ENCODE measurements at places on chromosomes 7 and 10.
A peak's percentile ranks its signal among the peaks of the same experiment; 100 is the strongest.

DNA sequence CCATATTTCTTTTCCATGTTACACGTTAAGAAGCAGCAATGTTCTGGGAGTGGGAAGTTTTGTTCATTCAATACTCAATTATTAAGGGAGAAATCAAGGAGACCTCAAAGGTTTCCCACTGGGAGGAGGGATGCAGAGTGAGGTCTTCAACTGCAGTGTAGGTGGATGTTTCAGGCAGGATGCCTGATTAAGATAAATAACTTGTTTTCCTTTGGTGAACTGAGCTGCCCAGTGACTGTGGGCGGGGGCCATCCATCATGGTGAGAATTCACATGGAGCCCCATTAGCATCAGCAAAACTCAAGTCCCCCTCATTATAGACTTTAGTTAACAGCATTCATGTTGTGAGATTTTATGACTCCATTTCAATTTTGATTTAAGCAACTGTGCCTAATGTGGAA is 121.1 kb downstream of the PLPP4 start:
- no peak for DNase-seq

- no peak for DNase-seq
Measured at GRCh38 chr7:111011520-111011919, 79.4 kb upstream of the LRRN3 start.

GRCh38 chr7:70791341-70791740 is 340.6 kb upstream of the GALNT17 start:
- no peak for DNase-seq

GRCh38 chr10:100554902-100555301 is 19.2 kb downstream of the HIF1AN start:
- no peak for DNase-seq

GRCh38 chr10:24873281-24873683 is 79.1 kb downstream of the PRTFDC1 start:
- no peak for DNase-seq

DNA sequence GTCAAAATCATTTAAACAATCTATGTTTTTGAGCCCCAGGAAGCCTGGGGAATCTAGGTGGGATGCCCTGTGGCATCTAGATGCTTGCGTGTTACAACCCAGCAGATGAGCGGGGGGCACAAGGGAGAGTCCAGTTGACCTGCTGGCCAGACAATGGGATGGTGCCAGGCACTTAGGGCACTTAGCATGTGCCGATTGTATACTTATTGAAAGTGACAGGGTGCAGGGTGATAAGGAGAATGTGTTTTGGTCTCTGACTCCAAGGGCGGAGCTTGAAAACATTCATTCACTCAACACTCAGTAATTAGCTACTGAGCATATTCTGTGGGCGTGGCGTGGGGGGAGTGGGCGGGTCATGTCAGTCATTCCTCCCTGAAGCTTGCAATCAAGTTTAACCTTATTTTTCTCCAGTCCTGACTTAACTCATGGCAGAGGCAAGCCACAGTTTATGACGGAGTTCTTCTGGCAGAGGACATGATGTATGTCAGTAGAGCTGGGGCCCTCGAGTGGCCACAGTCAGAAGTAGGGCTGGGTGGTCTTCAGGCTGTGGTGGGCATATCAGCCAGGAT is 115.1 kb downstream of the PRKCQ start:
- DNase-seq: no peak

- DNase-seq: no peak
Measured at GRCh38 chr10:72418679-72419078, 64.0 kb upstream of the DNAJB12 start.

DNA sequence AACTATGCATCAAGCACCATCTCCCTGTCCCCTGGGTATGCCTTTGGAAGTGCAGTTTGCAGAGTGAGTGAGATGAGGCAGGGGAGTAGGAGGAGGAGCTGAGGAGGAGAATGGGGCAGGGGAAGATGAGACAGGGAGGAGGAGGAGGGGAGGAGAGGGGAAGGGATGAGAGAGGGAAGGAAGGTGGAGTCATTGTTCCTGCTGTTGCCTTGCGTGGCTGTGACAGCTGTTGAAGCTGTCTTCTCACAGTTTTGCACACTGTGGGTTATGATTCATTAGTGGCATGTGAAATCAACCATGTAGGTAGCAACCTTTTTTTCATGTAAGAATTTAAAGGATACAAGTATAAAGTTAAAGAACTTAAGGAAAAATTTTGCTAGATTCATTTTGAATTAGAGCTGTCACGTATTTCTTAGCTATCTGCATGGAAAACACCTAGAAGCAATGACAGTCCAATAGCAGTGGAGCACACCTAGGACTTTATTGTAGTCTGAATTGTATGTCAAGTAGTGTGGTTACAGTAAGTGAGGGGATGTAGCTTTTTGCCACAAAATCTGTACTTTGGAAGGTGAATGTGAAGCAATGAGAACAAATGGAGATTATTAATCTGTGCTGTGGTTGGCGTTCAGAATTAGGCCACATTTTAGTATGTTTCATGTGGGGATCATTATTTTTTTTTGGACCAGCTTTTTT is 21.7 kb downstream of the CCM2 start:
- DNase-seq: no peak

DNA sequence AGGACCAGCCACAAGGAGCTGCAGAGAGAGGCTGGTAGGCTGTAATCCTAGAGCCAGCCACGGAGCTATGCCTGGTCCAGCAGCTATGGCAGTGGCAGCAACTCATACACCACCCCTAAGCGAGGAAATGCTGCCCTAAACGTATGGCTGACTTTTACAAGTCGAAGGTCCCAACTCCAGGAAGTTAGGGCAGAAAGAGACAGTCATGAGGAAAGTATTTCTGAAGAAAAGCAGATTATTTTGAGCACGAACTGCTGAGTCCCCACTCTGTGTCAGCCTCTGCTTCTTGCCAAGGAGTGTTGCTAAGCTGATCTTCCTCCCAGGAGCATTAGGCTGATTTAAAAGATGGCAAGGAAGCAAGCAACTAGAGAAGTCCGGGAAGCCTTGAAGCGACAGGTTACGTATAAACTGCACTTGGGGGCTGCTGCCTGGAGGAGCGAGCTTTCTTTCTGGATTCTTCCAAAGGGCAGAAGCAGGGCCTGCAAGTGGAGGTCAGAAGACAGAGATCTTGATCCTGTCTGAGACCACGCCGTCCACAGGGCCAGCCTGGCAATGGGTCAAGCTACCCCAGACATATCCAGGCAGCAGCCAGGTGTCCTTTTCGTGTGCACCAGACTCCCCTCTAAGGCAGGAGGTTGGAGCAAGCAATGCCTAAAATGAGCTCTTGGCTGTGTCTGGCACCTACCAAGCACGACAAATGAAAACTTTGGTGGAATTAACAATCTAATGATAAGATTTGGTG is 39.4 kb downstream of the PLXNA4 start:
- peak; percentile 29 for DNase-seq

- DNase-seq: no peak
Measured at GRCh38 chr10:45006276-45007030, 5.7 kb downstream of the ZNF22 start.

DNA sequence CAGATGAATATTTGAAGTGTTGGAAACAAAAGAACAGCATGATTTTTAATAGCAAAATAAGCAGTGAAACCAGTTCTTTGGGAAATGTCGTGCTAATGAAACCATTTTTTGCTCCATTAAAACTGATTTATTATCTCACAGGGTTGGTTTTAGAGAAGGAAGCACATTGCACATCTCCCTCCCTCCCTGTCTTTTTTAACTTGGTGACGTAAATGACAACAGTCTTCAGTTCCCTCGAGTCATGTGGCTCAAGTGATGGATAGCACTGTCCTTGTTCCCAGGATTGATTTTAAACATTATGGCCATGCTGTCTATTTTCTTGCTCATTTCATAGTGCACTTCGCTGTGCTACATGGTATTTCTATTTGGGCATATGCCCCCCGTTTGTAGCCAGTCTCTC is 105.9 kb downstream of the DOCK1 start:
- DNase-seq: no peak

GRCh38 chr7:157662110-157662791 is 325.4 kb downstream of the DNAJB6 start:
- DNase-seq: no peak

DNA sequence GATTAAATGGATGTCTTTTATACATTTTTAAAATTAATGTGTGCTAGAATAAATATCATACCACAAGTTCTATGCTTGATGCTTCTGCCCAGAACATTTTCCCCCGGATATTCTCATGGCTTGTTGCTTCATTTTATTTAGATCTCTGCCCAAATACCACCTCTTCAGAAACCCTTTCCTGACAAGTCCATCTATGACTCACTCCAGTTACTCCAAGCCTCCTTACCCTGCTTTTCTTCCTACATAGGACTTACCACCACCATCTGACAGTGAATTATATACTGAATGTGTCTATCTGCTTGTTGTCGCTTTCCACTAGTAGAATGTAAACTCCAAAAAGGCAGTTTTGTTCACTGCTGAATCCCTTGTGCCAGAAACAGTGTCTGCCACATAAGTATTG is 19.1 kb upstream of the ERVW-1 start:
- DNase-seq: no peak

DNA sequence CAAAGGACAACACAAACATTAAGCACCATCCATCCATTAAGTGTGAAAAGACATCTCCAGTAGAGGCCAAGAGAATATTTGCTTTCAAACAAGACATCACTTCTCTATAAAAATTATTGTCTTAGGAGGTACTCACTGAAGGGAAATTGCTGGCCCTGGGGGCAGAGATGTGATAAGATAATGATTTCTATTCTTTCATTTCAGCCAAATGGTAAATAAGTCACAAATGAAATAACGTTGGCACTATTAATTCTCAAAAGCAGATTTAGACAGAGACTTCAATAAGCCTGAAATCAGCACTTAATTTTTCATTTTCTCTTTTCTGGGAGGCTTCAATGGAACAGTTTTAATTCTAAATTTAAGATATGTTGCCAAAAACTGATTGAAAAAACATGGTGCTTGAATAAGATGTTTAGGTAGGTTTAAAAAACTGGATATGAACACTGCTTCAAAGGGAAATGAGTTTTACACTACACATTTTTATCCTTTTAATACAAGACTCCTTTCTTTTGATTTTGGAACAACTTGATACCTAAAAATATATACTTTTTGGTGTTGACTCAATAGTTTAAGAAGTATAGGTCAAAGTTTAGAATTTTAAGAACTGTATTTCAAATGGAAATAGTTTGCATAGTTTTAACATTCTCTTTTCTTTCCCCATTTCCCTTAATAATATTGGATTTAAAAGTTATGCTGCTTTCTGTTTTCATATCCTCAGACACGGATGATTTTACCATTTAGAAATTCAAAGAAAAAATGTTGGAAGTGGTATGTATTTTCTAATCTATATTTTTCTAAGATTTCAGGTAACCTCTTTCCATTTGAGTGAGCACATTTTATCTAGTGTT is 204.0 kb downstream of the AHR start:
- no peak for DNase-seq

DNA sequence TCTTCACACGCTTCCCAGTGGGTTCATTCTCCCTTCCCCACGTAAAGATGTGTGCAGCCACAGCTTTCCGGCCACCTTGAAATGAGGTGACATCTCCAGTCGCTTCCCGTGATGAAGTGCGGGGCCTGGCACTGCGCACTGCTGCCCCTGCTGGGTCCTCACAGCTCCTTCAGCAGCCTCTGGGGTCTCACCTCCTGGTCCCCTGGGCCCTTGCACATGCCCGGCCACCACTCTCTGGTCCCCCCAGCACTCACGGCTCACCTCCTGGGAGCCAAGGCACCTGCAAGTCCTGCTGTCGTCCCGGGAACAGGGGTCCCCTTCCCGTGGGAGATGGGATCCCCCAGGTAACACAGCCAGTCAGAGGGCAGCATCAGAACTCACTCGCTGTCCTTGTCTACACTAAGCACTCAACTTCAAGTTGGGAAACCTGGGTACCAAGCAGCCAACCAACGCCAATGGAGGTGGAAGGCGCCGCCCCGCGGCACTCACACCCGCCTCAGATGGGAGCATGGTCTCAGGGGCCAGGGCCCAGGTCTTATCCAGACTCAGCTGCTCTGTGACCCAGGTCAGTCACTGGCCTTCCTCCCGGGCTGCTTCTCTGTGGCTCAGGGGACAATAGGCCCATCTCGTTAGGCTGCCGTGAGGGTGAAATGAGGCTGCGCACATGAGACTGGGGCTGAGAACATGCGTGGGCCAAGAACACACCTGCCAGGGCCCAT is 176.2 kb downstream of the PTPRN2 start:
- DNase-seq: no peak

Measured in kidney capillary endothelial cell (primary cell).